Endothelial cell of umbilical vein (primary cell): ENCODE measurements at places on chromosomes 2 and 18. TPM values are rescaled to one million over a fixed set of nuclear protein-coding genes. Genes with fewer than 3 reads are reported as not detected.

EPHA4 gene
- 17.4 and 19.8 TPM in 2 replicates for total RNA-seq

NTSR2 gene
- not detected in 2 replicates for total RNA-seq

CDKL4 gene
- 0.75 and 1.2 TPM in 2 replicates for total RNA-seq

TTC27 gene
- 20.1 and 20.6 TPM in 2 replicates for total RNA-seq

UGT1A9 gene
- not detected in 2 replicates for total RNA-seq

SEH1L gene
- total RNA-seq = 42.8 and 45.9 TPM in 2 replicates

ST8SIA3 gene
- total RNA-seq = not detected in 2 replicates

DNA sequence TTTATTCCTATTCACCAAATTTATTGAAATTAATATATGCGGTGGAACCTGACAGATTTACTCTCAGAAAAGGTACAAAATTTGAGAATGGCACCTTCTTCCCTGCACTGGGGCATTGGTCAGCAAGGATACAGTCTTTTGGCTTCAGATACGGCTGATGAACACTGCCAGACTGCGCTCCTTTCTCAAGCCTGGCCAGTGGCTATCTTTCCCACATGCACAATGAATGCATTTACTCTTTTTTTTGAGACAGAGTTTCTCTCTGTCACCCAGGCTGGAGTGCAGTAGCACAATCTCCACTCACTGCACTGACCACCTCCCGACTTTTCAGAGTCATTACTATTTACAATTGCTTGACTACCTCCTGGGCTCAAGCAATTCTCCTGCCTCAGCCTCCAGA, 61.6 kb downstream of the MOB4 start:
- DNase-seq = no peak

DNA sequence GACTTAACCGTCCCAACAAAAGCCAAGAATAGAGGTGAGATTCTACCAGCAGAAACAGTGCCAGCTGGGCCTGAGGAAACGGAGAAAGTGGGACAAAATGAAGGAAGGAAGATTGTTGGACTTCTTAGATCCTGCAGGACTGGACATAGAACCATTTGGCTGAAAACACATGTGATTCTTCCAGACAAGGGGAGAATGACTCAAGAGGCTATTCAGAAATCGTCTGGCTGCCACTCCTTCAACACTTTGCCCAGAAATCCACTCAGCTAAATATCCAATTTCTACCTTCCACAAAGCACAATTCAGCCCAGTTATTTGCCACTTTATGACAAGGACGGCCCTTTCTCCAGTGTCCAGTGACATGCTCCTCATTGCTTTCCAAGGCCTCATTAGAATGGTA, 61.6 kb downstream of the SNORC start:
- no peak for DNase-seq

DNA sequence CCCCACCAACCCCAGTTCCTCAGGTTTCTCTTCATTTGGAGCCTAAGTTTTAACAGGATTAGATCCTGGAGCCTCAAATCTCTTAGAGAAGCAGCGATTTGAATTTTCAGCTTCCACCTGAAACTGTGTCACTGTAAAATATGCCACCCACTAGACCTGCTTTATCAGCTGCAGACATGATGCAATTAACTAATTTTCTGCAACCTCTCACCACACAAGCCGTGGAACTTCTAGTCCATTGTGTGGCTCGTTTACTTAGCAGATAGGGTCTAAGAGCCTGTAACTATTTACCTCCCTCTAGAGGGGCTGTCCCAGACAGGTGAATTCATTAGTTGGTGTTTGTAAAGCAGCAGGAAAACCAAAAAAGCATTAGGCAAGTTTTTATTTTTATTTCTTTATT, 31.6 kb upstream of the FZD5 start:
- no peak for DNase-seq

- no peak for DNase-seq
These were observed 69.9 kb downstream of the TMEM247 start for GRCh38 chr2:46549166-46549844.

DNA sequence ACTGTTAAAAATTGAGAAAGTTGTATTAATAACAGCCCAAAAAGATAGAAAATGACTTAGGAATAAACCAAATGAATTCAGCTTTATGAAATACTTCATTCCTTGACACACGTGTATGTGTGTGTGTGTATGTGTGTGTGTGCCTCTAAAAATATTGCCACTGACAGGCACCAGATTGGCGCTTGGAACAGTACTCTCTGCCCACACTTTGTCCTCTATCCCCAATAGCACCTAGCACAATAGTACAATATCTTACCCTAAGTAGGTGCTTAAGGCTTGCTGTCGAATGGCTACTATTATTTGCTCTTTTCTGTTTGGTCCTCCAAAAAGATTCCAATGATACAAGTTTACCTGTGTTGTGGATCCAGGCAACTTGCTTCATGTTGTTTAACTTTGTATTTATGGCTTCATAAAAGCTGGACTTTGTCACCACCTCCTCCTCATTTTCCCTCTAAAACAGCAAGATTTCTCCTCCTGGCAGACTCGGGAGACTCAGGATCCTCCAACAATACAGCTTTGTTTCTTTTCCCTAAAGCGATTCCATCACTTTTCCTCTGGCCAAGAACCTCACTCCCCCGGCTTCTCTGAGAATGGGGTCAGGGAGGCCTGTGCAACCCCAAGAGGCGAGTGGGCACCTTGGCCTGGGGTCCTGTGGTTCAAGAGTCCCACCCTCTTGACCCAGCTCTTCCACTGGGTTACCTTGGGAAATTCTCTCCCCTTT, 43.3 kb upstream of the LCLAT1 start:
- no peak for DNase-seq

DNA sequence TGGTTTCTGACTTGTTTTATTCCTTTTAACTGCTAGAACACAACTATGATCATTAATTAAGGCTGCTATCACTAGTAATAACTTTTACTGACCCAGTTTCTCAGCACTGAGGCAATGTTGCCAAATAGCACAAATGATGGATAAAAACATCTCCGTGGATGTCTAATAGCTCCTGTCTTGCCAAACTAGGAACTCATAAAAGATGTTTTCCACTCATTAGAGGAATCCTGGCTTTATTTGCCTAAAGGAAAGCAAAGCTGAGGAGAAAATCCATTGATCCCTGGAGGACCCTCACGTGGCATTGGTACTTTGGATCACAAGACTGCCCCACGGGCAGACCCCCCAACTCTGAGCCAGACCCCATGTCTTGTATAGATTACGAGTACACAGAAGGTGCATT, 96.1 kb upstream of the ZNF397 start:
- no peak for DNase-seq

DNA sequence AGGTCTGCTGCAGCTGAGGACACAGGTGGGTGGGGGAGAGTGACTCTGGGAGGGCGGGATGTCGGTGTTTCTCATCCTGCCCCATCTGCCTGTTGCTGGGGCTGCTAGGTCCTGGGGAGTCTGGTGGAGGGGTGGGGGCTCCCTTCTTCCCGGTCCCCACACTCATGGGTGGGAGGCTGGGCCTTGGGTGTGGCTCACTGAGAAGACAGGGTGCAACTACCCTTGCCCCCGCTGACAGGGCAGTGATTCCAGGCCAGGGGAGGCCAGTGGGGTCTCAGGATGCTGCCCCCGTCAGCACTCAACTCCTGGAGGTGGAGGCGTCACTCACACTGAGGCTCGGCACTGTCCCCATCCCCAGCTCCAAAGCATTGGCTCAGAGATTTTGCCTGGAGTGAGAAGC, 7.7 kb upstream of the NFATC1 start:
- DNase-seq = no peak

- no peak for DNase-seq
These were observed 55.0 kb downstream of the PLEKHM3 start for GRCh38 chr2:207970147-207970825.

DNA sequence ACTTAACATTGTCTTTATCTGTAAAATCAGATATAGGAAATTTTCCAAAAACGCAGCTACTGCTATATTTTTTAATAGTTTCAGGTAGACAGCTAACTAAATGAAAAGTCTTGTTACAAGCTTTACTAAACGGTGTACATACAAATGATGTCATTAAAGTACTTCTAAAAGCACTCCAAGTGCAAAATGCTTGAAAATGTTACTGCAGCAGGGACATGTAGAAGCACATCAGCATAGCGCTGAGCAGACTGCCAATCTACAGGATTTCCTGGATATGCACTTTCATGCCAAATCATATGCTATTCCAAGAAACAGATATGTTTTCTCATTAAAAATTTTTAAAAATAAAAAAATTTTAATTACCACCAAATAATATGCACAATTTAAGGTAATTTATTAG, 61.7 kb downstream of the SMAD2 start:
- no peak for DNase-seq

- no peak for DNase-seq
These were observed 37.1 kb downstream of the ACSL3 start for GRCh38 chr2:222897898-222898297.

DNA sequence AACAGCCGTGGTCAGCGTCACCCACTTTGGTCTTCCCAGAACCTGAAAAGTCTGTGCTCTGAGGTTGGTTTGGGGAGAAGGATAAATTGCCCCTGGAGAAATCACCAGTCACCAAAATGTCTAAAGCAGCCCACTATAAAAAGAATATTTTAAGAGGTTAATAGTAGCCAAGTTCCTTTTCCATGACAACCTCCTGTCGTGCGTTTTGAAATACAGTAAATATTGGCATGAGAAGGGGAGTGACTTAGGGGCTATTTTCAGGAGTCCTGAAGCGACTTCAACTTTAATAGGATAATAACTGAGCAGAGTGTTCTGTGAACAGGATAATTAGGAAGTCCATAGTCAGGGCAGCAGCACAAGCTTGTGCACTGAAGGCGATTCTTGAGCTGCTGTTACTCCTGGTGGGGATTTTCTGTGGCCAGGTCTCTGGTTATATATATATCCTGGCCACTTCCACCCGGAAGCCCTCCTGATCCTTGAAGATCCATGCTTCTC, 49.3 kb downstream of the RNF144A start:
- no peak for DNase-seq

GRCh38 chr2:199115169-199115568, 342.6 kb downstream of the SATB2 start:
- no peak for DNase-seq

- no peak for DNase-seq
These were observed 316.5 kb downstream of the EN1 start for GRCh38 chr2:118530976-118531375.

- no peak for DNase-seq
These were observed 90.4 kb downstream of the SCN3A start for GRCh38 chr2:165113414-165113813.

DNA sequence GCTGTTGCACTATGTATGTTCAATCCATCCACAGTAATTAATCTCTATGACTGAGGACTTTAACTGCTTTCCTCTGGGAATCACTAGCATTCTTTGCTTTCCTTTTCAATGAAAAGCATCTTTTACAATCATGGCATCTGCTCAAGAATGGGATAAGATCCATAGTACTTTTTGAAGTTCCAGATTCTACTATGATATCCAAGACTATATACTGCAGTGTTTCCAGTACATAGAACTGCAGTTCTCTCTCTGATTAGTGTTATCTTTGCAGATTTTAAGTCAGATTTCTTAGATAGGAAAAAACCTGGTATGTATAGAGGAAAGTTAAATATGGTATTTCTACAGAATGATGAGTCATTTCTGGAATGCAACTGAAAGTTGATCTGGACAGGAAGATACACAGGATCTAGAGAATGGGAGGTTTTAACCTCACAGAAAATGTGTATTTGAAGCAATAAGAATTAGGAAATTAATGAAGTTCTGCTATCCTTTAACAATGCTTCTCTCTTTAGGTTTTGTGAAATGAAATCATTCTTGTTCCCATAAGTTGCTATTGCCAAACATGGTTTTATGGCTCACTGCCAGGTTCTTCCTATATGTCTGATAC, 670.7 kb downstream of the ERBB4 start:
- DNase-seq = peak; percentile 90

GRCh38 chr2:21052044-21052443, 8.2 kb upstream of the APOB start:
- no peak for DNase-seq

DNA sequence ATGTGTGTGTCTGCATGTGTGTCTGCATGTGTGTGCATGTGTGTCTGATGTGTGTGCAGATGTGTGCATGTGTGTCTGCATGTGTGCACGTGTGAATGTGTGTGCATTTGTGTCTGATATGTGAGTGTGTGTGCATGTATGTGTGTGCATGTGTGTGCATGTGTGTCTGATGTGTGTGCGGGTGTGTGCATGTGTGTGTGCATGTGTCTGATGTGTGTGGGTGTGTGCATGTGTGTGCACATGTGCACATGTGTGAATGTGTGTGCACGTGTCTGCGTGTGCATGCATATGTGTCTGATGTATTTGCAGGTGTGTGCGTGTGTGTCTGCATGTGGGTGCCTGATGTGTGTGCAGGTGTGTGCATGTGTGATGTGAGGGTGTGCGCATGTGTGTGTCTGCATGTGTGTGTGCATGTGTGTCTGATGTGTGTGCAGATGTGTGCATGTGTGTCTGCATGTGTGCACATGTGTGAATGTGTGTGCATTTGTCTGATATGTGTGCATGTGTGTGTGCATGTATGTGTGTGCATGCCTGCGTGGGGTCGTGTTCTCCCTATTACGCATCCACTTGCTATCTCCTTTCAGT, 470.1 kb upstream of the HS6ST1 start:
- no peak for DNase-seq

DNA sequence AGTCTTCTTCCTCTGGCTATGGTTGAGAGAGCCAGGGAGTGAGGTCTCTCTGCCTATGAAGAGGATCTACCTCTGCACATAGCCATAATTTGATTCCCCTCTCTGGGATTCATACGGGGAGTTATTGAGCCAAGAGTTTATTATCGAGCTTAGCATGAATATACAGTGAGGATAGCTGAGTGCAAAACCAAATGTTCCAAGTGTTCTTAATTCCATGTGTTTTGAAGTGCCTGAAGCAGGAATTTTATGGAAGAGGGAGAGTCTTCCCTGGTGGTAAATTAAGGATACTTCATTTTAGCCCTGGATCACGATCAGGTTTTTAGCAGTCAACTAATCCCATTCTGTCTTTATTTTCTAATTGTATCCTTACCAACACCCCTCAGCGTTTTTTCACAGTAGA, 270.6 kb downstream of the C1D start:
- no peak for DNase-seq

DNA sequence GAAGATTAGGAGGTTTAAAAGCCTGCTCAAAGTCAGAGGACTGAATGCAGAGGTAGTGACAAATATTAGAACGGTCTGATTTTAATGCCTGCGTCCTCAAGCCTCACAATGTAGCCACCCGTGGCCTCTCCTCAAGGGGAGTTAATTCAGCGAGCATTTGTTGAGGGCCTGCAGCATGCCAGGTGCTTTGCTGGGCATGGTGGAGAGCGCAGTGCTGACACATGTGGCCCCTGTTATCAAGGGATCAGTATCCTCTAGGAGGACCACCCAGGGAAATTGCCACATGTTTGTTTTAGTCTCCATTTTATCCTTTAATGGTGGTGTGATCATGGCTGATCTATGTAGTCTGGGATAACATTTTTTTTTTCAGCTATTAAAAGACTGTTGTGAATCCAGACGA, 19.2 kb downstream of the PMAIP1 start:
- DNase-seq = no peak

- no peak for DNase-seq
These were observed 129.6 kb downstream of the RBMS1 start for GRCh38 chr2:160363961-160364360.

DNA sequence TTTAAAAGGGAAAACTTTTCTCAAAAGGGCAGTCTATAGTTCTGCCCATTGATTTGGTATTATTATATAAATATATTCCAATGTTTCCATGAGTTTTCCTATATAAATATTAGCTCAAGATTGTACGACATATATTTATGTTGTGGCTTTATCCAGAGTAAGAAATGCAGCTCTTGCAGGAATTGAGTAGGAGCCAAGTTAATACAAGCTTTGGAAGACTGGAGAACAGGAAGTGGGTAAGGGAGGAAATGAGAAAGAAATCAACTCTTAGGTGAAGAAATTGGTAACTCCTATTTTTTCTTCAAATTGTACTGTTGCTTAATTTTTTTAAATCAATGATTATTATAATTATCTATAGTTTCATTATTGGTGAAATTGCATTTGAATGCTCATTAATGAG, 105.4 kb upstream of the FAM117B start:
- peak; percentile 58 for DNase-seq

- DNase-seq = no peak
These were observed 8.2 kb downstream of the FTCDNL1 start for GRCh38 chr2:199842631-199843395.
